Colonic mucosa (tissue), 4 donors: ENCODE measurements at places on chromosomes 1 and 21. TPM values are rescaled to one million over a fixed set of nuclear protein-coding genes. Genes with fewer than 3 reads are reported as not detected.

KLF17 gene
- not detected for total RNA-seq

OR2C3 gene
- total RNA-seq: not detected

ASCL5 gene
- total RNA-seq: not detected

RGS8 gene
- total RNA-seq: not detected

RNU1-4 gene
- 1,159 TPM for total RNA-seq

PRDM16 gene
- total RNA-seq: 6.1 TPM

OPRD1 gene
- 0.12 TPM for total RNA-seq

FMN2 gene
- 0.62 TPM for total RNA-seq

COL11A1 gene
- 0.32 TPM for total RNA-seq

SPRR1B gene
- total RNA-seq: not detected

MARK1 gene
- 3.3 TPM for total RNA-seq

WNT2B gene
- total RNA-seq: 5.9 TPM

SLC30A7 gene
- total RNA-seq: 39.2 TPM

FCRL5 gene
- 1.8 TPM for total RNA-seq

SLC45A3 gene
- 29.6 TPM for total RNA-seq

GNL2 gene
- total RNA-seq: 35.9 TPM

TNFAIP8L2 gene
- total RNA-seq: 0.72 TPM

AMY1B gene
- not detected for total RNA-seq

RAB3B gene
- 6.0 TPM for total RNA-seq

OR2T33 gene
- not detected for total RNA-seq

SLC30A10 gene
- total RNA-seq: 10.5 TPM

EIF2D gene
- total RNA-seq: 39.2 TPM

TMOD4 gene
- not detected for total RNA-seq

BPNT1 gene
- total RNA-seq: 57.5 TPM

UBXN10 gene
- 3.5 TPM for total RNA-seq

HOOK1 gene
- total RNA-seq: 42.4 TPM

ELAPOR1 gene
- total RNA-seq: 163 TPM

TMEM39B gene
- 18.2 TPM for total RNA-seq

TMEM269 gene
- total RNA-seq: 0.10 TPM

LMX1A gene
- 0.64 TPM for total RNA-seq

ZBTB37 gene
- 5.8 TPM for total RNA-seq

TEX35 gene
- total RNA-seq: not detected

LMOD1 gene
- 7.6 TPM for total RNA-seq

KRTAP20-3 gene
- not detected for total RNA-seq

ADAMTS4 gene
- 14.0 TPM for total RNA-seq

CDA gene
- total RNA-seq: 110 TPM

PYHIN1 gene
- total RNA-seq: 0.61 TPM

S100A9 gene
- 16.3 TPM for total RNA-seq

NBPF15 gene
- total RNA-seq: 18.2 TPM

FLVCR1 gene
- 8.8 TPM for total RNA-seq

IGSF8 gene
- total RNA-seq: 60.2 TPM

KIAA0040 gene
- 23.7 TPM for total RNA-seq

AIM2 gene
- 0.69 TPM for total RNA-seq

PLA2G5 gene
- not detected for total RNA-seq

CYP4Z1 gene
- not detected for total RNA-seq

TNFSF18 gene
- not detected for total RNA-seq

PPP1R12B gene
- 125 TPM for total RNA-seq

KIRREL1 gene
- 12.8 TPM for total RNA-seq

CFHR5 gene
- not detected for total RNA-seq

TFF2 gene
- total RNA-seq: 2.3 TPM

TEX38 gene
- not detected for total RNA-seq

CSF3R gene
- total RNA-seq: 1.1 TPM
